ENCODE measurements at places on chromosomes 4 and X. TPM values are rescaled to one million over a fixed set of nuclear protein-coding genes. Genes with fewer than 3 reads are reported as not detected.

DNA sequence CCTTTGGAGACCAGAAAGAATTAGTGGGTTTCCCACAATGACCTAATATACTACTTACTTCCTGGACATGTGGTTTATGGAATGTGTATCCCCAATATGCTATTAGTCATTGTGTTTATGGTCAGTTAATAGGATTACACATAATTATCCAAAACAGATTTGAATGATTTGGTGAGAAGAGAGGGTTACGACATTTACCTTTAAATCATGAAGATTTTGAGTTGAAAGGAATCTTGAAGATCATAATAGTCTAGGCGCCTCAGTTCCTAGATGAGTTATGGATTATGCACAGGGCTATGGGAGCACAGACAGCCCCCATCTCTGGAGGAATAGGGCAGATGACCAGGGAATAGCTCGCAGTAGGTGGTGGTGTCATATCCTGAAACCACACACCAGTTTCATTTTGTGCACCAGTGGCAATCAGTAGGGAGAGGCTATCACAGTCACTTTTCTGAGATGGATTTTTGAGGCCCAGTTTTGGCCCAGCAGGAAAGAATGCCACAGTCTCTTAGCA lies 61.3 kb downstream of the SEPTIN11 start:
- no peak for DNase-seq

- no peak for DNase-seq
Observed at GRCh38 chr4:174714393-174715211, 114.4 kb downstream of the GLRA3 start.

DNA sequence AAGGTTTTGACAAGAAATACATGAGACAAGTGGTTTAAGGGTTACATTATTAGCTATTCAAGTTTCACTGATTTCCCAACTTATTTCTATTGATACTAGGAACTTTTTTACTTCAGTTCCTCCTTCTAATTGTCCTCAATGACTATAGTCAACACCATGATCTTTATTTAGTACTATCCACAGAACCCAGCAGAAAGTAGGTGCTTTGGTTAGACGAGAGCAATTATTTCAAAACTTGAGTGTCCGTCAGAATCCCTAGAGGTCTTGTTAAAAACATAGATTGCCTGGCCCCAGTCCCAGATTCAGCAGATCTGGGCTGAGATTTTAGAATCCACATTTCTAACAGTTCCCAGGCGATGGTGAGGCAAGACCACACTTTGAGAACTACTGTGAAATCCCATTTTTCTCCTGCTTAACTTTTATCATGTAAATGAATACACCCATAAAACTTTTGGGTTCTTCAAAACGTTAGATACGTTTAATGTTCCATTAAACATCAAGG lies 17.9 kb downstream of the EXOC1 start:
- DNase-seq: no peak

Gene SLC34A2
- 88.3 TPM for total RNA-seq

DNA sequence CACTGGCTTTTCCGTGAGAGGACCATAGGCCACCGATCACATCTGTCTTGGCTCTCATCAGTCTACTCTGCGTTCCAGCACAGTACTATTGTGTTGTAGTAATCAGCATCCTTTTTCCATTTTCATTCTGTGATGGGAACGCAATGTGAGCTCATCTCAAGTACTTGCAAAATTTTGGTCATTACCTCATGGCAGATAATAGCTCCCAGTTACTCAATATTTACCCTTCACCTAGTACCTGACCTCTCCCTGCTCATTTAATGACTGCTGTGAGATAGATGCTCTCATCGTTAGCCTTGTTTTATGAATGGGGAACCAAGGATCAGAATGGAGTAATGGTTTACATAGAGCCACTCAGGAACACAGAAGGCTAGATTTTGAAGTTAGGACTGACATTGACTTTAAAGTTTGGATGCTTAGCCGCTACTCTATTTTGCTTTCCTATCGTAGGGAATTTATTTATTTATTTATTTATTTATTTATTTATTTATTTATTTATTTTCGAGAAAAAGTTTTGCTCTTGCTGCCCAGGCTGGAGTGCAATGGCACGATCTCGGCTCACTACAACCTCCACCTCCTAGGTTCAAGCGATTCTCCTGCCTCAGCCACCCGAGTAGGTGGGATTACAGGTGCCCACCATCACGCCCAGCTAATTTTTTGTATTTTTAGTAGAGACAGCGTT lies 6.5 kb upstream of the GPR101 start:
- no peak for DNase-seq

- DNase-seq: no peak
Observed at GRCh38 chr4:100816436-100817045, 298.7 kb upstream of the EMCN start.

DNA sequence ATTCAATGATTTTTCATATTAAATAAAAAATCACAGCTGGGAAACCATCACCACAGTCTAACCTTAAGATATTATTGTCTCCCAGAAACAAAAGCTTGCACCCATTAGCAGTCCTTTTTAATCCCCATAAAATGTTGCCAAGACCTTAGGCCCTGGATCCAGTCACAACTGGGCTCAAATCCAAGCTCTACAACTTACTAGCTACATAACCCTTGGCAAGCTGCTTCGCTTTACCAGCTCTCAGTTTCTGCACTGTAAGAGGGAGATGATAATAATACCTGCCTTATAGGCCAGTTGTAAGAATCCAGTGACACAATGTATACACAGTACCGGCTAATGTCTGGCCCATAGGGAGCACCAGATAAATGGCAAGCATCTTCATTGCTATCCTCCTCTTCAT lies 400.9 kb upstream of the FGF13 start:
- DNase-seq: peak; percentile 5

Gene PPP4R3C
- total RNA-seq: not detected

DNA sequence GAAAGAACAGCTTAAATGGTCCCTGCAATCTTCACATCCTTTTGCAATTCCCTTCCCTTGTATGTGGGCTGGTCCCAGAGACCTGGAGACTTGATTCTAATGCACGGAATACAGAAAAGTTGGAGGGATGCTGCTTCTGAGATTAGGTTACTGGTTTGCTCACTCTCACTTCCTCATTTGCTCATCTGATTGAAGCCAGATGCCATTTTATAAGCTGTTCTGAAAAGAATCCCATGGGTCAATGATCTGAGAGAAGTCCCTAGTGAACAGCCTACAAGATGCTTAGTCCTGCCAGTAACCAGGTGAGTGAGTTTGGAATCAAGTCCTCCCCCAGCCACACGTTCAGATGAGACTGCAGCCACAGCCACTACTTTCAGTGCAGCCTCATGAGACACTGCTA lies 35.9 kb downstream of the MAGEA1 start:
- DNase-seq: no peak

DNA sequence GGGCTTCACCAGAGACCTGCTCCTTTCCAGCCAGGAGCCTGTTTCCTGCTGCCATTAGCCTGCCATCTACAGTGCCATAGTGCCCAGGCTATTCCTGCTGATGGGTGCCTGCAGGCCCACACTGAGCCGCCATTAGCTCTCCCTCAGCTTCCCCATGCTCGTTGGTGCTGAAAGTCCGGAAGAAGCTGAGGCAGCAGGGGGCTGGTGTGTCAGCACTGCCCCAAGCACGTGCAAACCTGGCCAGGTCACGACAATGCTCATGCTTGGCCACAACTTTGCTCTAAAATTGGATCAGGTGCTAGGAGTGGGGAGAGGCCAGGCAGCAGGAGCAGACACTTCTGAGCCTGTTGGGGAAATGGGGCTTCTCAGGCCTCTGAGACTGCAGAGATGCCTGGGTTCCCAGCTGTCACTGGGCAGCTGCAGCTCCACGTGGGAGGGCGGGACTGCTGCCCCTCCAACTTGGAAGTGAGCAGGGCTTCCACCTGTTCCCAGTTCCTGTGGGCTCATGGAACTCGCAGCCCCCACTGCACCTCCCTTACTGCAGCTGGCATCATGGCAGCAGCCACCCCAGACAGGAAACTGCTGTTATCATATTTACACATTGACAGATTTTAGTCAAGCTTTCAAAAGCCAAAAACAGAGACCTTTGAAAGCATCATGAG lies 913.9 kb downstream of the FSTL5 start:
- no peak for DNase-seq

- DNase-seq: no peak
Observed at GRCh38 chr4:82889287-82889686, 1.7 kb downstream of the SEC31A start.

- no peak for DNase-seq
Observed at GRCh38 chr4:26235500-26235899, 85.3 kb upstream of the RBPJ start.

DNA sequence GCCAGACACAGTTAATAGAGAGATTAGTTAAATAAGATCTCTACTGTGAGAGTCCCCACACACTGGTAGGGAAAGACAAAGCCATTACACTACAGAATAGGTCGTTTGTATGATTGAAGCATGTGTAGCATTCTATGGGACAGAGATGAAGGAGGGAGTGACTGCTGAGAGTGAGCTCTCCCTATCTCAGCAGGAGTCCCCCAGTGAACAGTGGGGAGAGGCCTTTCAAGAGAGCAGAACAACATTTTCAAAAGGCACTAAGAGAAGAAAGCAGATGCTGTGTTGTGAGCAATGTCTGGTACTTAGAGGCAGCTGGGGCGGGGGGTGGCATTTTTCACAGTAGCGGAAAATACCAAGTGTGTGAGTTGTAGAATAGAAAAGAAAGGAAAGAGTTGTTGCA lies 413.6 kb downstream of the AFF2 start:
- DNase-seq: no peak

DNA sequence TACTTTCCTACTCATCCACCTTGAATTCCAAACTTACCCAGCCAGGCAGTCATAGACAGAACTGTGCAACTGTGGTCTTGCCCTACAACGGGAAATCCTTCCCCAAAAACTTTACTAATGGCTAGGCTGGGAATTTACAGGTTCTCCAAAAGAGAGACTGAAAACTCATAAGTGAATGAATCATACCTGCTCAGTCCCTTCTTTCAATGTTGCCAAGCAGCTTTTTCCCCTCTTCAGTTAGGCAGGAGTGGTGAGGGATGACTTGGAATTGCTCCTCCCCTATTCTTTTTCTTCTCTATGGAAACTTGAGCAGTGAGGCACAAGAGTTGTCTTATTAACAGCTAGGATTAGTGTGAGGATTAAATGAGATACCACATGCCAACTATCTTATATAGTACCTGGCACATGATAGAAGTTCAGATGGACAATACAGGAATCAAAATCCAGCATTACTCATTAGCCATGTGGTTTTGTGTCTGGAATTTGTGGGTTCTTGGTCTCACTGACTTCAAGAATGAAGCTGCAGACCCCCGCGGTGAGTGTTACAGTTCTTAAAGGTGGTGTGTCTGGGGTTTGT lies 105.9 kb downstream of the TEX13A start:
- DNase-seq: no peak

Data from thyroid gland (tissue), 4 donors.